NCI-H510A treated with DMSO at 0.1 percent for 48 hours (cell line): ENCODE measurements at places on chromosomes 6 and 20.

DNA sequence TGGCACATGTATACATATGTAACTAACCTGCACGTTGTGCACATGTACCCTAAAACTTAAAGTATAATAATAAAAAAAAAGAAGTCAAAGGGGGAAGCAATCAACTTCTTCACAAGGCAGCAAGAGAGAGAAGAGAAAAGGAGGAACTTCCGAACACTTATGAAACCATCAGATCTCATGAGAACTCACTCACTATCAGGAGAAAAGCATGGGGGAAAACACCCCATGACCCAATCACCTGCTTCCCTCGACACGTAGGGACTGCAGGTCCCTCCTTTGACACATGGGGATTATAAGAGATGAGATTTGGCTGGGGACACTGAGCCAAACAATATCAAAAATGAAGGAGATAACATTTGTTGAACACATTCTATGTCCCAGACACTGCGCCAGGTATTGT is 94.8 kb upstream of the PHACTR1 start:
- DNase-seq = no peak

DNA sequence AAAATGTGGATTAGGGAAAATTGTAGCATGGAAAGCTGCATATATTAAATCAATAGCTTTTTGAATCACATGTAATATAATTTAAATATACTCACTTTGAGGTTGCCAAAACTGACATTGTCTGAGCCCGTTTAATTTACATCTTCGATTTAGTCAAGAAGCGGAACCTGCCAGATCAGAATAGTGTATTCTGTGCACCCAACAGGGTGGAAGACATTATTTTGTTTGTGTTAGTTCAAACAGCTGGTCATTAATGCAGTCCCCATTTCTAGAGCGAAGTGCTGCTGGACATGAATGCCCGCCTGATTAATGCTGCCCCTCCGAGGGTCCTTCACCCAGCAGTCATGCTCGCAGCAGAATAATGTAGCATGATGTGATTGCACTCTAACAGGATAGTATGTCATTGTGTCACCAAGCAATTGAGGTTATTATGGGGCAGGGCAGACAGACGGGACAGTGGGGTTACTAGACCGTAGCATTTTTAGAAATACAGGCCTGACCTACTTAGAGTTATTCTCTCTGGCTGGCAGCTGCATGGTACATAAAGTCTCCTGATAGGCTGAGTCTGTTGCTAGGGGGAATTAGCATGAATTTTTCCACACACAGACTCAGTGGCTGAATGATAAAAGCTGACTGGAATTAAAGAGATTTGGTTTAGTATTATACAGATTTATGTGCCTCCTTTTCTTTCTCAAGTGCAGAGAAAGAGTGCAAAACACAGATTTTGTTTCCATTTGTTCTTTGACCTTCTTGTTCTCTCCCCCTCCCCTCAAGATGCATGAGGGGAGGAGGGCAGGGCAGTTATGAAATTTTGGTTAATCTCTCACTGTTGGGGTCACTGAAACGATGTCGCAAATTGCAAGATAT is 147.1 kb downstream of the PRL start:
- DNase-seq = peak; percentile 41

DNA sequence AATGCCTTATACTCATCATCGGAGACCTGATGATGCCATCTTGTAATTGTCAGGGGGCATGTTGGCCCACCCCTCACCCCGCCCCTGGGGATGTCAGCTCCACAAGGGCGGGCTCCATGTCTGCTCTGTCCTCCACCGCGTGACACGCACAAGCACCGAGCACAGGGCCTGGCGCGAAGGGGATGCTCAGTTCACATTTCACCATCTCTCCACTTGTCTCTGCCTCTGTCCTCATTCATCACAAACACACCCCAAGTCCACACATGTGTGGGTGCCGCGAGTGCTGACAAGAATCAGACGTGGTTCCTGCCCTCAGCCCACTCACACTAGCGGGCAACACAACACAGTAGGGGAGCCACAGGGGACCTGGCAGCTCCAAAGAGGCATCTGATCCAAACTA is 151.2 kb upstream of the PTPN1 start:
- no peak for DNase-seq

GRCh38 chr6:34837528-34837927 is 45.6 kb downstream of the BLTP3A start:
- DNase-seq = no peak

- DNase-seq = peak; percentile 66
Observed at GRCh38 chr6:4647414-4648365, 128.5 kb upstream of the CDYL start.

- peak; percentile 59 for DNase-seq
Observed at GRCh38 chr6:25017932-25018567, 82.3 kb upstream of the RIPOR2 start.

GRCh38 chr6:11537229-11538051 is at the start of gene TMEM170B:
Gene TMEM170B (plus strand): TSS chr6:11537749. CDS start chr6:11538278, 529 bp downstream.
- peak; percentile 50 for DNase-seq
